Natural killer cell treated with Interleukin-12 subunit alpha and Interleukin-12 subunit beta and Interleukin-15 and Interleukin-18, amount 100 ng/mL, for 72 hours (primary cell): ENCODE measurements at places on chromosomes 12 and 14.

GRCh38 chr12:5582018-5582417, 150.1 kb downstream of the NTF3 start:
- DNase-seq = no peak

DNA sequence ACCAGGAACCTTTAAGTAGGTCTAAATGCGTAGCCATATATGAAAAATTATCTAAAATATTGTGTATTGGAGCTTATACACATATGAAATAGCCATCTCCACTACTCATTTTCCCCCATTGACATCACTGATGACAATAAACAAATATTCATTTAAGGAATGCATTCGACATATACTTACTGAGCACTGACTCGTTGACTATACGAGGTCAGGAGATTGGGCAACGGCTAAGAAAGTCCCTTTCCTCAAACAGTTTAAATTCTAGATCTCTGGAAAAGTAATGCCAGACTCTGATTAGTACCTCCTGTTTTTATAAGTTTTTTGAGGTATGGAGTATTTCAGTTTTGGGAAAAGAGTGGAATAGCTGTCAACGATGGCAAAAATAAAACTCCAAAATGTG, 139.4 kb upstream of the DIO2 start:
- no peak for DNase-seq

DNA sequence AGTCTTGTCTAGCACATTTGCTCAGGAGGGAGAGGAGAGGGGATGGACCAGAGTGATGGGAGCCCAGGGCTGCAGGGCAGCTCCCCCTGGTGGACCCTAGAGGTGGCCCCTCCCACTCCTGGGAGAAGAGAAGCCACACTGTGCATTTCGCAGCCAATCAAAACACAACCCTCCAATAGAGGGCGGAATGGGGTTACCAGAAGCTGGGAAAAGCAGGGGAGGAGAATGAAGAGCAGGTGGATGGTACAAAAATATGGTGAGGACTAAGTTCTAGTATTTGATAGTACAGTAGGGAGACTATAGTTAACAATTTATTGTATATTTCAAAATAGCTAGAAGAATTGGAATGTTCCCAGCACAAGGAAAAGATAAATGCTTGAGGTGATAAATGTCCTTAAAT, 23.6 kb downstream of the VASH1 start:
- no peak for DNase-seq

DNA sequence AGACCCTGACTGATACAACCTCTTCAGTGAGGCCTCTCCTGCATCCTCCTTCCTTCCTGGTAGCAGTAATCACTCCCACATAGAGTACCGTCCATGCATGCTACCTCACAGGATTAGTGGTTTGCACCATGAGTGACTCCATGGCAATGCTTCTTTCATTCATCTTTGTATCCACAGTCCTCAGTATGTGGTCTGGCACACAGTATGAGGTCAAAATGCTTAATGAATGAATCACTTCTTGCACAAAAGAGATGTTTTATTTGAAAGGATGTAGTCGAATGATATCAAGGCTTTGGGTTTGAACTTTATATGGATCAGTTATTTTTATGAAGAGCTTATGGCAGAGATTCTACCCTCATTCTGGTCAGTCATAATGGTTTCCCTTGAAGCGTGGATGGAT, 42.2 kb downstream of the KCNA5 start:
- DNase-seq = no peak

- no peak for DNase-seq
These were observed 34.0 kb downstream of the ALG10B start for GRCh38 chr12:38350342-38351174.

DNA sequence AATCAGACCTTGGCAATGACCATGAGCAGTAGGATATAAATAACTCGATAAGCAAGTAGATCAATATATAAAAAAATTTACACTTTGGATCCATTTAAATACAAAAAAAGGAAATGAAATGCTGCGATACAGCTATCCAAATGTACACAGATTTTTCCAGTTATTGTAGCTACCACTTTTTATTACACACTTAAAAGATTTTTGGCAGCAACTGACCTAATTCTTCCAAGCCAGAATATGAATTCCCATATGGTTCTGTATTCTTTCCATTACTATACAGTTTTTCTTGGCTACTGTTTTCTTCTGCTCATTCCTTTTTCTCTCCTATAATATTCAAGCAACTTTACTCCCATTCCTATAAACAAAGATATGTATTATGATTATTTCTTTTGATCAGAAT, 52.2 kb downstream of the TMTC1 start:
- DNase-seq = no peak

DNA sequence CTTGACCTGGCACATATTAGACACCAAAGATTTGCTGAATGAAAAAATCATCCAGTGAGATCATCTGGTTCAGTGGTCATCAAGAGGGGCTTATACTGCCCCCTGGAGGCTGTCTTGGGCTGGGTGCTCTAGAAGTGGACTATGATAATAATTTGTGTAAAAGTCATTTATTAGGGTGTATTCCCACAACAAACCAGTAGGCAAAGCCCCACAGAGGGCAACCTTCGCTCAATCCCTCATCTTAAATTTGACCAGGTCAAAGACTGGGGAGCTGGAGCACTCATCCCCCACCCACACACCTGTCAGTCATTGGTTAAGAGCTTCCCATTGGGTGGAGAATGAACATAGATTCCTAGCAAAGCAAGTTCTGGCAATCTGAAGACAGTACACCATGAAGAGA, 20.0 kb upstream of the FICD start:
- DNase-seq = no peak

- no peak for DNase-seq
These were observed 304.3 kb upstream of the PRICKLE1 start for GRCh38 chr12:42893803-42894202.

DNA sequence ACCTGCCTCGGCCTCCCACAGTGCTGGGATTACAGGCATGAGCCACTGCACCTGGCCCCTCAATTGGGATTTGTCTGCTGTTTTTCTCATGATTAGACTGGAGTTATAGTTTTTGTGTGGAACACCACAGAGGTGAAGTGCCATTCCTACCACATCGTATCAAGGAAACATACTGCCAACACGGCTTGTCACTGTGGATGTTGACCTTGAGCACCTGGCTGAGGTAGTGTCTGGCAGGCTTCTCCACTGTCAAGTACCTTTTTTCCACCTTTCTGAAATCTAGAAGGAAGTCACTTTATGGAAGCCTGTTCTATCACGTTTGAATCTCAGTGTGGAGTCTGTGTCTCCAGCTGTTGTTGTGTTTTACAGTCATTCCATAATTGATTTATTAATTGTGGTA, 21.4 kb upstream of the SEL1L start:
- DNase-seq = no peak

- DNase-seq = no peak
These were observed 51.1 kb downstream of the ANAPC7 start for GRCh38 chr12:110352401-110352800.

GRCh38 chr14:22314183-22314820, 274.7 kb downstream of the DAD1 start:
- DNase-seq = peak; percentile 65

DNA sequence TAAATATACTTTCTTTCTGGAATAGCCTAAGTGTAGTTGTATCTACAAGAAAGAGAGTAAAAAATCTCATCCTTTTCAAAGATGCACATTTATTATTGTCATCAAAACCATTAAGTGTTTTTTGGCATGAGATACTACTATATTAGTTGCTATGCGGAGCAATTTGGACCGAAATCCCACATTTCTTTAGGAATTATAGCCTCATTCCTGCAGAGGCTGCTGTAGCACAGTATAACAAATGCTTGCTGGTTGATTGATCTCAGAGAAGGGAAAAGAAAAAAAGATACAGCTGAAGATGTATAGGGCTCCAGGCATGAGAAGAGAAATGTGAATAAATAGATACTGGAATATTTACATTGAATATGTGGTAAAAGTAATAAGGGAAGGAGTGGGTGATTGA, 36.0 kb downstream of the RHOJ start:
- no peak for DNase-seq

DNA sequence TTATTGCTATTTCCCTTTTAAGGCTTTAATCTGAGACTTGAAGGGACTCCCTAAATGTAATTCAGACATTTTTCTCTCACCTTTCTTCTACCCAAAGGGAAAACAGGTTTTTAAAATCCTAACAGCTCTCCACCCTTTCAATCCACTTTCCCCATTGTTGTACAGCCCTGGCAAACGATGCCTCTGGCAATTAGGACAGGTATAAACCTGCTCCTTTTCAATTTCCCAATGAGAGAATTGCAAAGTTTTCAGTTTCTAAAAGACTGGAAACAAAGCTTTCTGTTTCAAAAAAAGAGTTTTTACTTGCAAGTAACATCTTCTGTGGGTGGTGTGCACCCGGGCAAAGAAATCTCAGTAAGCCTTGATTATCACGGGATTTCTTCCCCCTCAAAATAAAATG, 131.2 kb downstream of the HMGA2 start:
- no peak for DNase-seq

DNA sequence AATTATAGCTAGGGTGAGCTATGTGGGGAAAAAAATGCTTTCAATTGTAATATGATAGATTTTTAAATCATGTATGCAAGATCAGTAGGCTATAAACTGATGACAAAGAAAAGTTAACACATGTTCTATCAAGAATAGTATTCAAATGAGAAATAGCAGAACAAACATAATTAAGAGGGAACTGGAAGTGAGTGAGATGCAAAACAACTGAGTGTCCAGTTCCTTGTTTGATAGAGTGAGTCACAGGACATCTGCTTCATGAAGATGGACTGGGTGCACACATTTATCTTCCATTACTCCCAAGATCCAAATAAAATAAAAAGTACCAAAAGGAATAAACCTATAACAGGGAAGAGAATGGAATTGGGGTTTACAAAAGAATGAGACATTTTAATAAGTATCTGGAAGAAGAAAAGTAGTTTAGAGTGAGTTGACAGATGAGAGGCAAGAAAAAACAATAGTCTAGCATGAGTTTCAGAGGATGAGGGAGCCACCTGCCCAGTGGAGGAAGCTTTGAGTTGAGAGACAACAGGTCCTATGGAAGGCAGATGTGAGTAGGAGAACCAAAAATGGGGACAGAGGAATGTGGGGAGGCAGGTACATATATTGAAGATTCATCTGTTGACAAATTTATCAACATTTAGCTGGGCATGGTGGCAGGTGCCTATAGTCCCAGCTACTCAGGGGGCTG, 178.1 kb upstream of the ARHGAP5 start:
- no peak for DNase-seq

DNA sequence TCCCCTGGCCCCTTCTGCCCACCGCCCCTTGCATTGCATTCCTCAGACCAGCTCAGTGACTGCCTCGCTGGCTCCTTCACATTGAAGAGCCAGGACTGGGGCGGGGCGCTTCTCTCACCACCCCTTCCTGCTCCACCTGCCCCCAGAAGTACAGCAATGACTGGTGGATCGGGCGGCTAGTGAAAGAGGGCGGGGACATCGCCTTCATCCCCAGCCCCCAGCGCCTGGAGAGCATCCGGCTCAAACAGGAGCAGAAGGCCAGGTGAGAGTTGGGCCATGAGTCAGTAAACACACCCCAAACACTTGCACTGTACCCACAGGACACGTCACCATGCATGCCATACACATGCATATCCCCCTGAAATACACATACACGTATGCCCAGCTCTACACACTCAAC, 5.8 kb downstream of the CACNB3 start:
- no peak for DNase-seq

DNA sequence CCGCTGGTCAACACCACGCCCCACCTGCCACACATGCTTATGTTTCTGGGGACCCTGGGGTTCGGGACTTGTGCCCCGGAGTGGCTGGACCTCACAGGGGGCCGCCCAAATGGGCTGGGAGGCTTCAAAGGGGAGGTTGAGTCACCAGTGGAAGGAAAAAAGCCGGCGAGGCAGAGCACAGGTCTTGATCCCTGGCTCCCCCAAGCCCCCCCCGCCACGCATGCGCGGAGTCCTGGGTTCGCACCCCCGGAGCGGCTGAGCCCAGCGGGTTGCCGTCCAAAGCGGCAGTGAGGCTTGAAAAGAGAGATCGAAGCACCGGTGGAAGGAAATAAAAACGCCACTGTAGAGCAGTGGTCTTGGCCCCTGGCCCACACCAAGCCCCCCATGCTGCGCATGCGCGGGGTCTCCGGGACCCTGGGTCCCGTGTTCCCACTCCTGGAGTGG, 313.5 kb downstream of the ALG10 start:
- no peak for DNase-seq

- DNase-seq = no peak
These were observed 13.0 kb downstream of the CIPC start for GRCh38 chr14:77111021-77111420.

GRCh38 chr14:62462988-62463387, 582.3 kb downstream of the KCNH5 start:
- no peak for DNase-seq

DNA sequence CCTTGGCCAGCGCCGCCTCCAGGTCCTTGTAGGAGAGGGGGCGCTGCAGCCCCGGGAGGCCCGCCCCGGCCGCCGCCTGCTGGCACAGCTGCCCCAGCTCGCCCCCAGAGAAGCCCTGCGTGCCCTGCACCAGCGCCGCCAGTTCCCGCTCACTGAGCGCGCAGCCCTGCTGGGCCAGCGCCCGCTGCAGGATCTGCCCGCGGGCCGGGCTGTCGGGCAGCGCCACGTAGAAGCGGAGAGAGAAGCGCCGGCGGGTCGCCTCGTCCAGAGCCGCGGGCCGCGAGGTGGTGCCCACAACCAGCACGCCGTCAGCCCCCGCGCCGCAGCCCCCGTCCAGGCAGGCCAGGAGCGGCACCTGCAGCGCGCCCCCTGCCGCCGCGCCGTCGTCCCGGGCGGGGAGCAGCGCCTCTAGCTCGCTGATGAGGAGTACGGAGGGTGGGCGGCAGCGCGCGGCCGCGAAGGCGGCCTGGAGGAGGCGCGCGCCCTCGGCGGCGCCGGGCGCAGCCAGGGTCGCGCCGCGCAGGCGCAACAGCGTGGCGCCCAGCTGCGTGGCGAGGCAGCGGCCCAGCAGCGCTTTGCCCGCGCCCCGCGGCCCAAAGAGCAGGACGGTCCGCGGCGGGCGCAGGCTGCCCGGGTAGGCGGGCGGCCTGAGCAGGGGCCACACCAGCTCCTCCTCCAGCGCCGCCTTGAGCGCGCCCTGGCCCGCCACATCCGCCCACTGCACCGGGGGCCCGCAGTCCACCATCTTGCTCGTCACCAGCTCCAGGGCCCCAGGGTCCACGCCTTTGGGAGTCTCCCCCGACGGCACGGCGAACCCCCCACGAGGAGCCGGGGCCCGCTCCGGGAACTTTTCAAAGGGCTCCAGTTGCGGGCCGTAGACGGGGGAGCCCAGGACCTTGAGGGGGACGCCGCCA, 27.7 kb downstream of the FIGNL2 start:
- DNase-seq = peak; percentile 85
